ENCODE measurements at places on chromosomes 5 and 9.

DNA sequence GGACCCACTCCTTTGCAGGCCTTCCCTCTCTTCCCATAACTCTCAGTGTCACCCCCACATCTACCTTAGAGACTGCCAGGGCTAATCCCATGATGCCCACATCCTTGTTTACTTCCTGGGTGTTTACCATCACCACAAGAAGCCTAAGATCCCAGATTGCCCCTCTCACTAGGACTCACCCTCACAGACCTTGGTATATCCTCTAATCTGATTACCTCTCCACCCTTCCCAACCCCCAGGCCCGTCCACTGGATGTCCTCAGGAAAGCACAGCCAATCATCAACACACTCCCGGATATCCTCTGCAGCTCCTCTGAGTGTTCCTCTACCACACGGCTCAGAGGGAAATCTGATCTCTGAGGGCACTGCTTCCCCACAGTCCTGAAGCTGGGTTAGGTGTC lies 91.0 kb downstream of the FOXD1 start:
- DNase-seq, result no peak

DNA sequence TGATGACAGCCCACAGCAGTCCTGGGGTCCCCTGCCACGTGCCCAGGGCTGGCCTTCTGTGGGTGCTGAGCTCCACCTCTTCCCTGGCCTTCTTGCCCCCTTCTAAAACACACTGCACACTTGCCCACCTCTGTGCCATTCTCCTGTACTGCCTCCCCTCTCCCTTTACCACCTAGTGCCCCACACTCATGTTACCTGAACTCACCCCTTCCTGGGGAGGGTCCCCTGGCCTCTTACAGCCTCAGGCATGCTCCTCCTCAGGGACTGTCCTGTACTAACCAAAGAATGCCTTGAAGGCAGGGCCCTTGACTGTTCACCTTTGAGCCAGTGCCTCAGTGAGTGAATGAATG lies 60.3 kb downstream of the FGF18 start:
- DNase-seq, result no peak

DNA sequence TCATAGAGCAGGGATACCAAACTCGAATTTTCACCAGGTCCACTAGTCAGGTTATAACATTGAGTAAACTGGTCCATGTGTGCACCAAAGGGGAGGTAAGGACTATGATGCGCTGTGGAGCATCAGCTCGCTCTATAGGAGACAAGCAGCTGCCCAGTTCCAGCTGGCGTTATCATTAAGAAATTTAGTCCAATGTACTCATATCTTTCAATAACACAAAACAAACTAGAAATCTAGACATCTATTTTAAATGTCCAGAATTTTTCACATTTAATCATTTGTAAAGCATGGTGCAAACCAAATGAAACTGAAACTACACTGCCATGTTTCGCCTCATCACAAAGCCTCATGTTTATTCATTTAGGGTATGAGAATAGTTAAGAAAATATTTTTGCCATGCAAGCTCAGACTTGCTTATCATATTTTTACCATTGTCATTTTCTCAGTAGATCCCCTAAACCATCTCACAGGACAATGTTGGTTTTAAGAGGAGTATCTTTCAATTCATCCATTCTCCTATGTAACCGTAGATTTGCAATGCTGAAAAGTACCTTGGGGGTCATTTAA lies 50.9 kb downstream of the ZNF474 start:
- DNase-seq, result no peak

GRCh38 chr5:168747987-168748777 lies 169.0 kb upstream of the PANK3 start:
- no peak for DNase-seq

- DNase-seq, result no peak
These were observed 24.0 kb downstream of the HSPA4 start for GRCh38 chr5:133075572-133076536.

- no peak for DNase-seq
These were observed 294.1 kb upstream of the TNC start for GRCh38 chr9:115411993-115412452.

DNA sequence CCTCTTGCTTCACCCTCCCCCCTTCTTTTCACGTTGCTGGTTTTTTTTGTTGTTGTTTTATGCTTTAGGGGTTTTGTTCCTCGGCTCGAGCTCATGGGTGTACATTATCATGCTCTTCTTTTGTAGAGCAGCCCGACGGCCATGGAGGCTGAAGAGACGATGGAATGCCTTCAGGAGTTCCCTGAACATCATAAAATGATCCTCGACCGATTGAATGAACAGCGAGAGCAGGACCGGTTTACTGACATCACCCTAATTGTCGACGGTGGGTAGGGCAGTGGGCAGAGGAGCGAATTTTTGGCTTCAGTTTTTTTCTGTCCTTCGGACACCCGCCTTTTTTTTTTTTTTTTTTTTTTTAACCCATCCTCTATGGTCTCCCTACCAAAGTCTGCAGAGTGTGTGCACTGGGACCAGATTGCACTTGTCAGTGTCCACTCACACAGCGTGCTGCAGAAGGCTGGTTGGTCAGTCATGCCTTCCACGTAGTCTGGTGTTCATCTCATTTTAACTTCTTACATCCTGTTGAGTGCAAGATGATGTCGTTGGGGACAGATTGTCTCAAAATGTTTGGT lies 1.3 kb downstream of the ZNF131 start:
- DNase-seq, result no peak

DNA sequence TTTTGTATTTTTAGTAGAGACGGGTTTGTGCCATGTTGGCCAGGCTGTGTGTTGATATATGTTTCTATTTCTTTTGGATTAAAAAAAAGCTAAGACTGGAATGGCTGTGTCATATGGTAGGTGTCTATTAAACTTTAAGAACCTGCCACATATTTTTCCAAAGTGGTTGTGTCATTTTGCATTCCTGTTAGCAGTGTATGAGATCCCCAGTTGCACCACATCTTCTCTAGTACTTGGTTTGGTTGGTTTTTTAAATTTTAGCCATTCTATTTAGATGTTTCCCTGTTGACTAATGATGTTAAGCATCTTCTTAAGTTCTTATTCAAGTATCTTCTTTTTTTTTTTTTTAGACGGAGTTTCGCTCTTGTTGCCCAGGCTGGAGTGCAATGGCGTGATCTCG lies 36.2 kb upstream of the MEGF9 start:
- no peak for DNase-seq

DNA sequence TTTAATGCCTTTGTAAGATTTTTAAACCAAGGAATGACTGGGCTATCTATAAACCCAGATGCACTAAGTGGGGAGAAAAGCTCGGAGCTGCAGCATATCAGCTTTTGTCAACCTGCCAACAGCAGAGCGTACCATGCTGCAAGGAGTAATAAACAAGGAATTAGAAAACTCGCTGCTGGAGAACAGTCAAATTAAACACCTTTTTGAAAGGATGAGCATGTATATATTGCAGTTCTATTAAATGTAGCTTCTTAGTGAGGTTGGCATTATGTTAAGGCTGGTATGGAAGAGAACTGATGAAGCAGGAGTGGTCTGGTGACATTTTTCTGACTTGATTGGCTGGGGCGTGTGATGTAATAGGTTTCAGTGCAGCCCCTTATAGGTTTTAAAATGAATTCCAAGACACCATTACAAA lies 74.7 kb downstream of the PIK3R1 start:
- peak; percentile 71 for DNase-seq

- no peak for DNase-seq
These were observed 60.3 kb downstream of the CXXC5 start for GRCh38 chr5:139708434-139708861.

DNA sequence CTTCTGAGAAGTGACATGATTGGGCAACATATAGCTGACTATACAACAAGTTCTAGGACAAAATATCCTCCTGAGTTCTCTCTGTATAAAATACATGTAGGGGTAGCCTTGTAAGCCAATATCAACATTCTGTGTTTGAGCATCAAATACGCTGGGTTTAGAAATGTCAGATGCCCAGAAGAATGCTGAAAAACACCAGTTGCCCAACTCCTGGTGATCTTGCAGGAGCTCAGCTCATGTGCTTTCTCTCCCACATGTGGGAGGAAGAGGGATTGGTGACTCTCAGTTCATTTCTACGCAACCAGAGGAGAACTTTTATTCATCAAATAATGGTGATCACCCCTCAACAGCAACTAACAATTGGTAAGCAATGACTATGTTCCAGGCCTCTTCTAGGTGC lies 810.9 kb upstream of the ACO1 start:
- no peak for DNase-seq

- DNase-seq, result no peak
These were observed 692.9 kb downstream of the MTRR start for GRCh38 chr5:8561854-8562253.

DNA sequence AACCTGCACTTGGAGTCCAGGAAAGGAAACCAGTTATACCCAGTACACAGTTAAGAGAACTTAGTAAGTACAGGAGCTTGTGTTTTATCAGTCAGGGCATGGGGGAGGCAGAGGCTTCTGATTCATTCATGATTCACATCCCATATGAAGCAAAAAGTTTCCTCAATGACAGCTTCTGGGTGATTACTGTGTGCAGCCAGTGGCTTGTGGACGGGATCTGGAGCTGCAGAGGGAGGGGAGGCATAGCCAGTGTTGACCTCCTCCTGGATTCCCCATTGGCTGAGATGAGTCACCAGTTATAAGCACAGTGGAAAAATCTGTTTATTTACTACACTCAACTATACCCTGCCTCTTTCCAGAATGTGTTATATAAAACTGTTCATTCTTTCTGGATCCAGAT lies 17.7 kb downstream of the IL31RA start:
- no peak for DNase-seq

DNA sequence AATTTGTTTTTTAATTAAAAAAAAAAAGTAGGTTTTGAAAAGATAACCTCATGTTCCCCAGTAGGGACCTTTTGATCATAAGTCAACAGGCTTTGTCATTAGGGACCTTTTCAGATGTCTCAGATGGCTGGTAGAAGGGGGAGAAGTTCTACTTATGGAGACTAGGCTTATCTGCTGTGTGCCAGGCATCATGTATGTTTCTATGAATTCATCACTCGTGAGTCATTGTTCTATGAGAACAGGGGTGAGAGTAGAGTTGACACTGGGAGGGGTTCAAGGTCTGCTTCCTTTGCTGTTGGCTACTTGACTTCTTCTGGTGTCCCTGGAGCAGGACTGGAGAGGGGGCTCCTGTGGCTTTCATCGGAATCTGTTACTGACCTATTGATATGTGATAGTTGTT lies 138.8 kb downstream of the KDM4C start:
- DNase-seq, result no peak

- no peak for DNase-seq
These were observed 76.6 kb upstream of the XPA start for GRCh38 chr9:97773723-97774122.

- DNase-seq, result no peak
These were observed 61.4 kb downstream of the PSMB7 start for GRCh38 chr9:124353811-124354274.

DNA sequence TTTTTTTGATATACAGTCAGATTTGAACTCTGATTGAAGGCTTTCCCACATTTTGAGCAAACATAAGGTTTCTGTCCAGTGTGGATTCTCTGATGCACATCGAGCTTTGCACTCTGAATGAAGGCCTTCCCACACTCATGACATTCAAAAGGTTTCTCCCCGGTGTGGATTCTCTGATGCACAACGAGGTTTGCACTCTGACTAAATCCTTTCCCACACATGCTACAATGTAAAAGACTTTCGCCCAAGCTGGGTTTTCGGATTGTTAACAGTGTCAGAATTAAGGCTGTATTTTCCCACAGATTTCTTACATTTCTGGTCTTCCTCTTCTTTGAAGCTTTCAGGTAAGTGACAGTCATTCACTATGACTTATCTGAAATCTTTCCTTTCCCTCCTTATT lies 44.3 kb downstream of the GHR start:
- no peak for DNase-seq

DNA sequence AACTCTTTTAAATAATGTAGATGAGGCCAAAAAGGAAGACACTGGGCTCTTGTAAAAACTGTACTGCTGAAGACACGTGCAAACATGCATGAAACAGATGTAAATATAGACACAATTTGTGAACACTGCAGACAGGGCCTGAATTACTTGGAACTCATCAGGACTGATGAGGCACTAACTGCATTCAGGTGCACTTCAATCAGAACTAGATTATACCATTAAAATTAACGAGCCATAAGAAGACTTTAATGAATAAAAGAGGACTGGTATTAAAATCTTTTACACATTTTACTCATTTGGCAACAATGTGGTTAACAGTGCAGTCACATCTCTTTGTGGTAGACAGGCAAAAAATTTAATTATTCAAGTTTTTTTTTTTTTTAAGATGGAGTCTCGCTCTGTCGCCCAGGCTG lies 13.4 kb upstream of the ZCCHC9 start:
- DNase-seq, result no peak

- no peak for DNase-seq
These were observed 34.8 kb downstream of the GSN start for GRCh38 chr9:121302786-121303185.

GRCh38 chr5:112388074-112388473 lies 31.0 kb downstream of the EPB41L4A start:
- no peak for DNase-seq

DNA sequence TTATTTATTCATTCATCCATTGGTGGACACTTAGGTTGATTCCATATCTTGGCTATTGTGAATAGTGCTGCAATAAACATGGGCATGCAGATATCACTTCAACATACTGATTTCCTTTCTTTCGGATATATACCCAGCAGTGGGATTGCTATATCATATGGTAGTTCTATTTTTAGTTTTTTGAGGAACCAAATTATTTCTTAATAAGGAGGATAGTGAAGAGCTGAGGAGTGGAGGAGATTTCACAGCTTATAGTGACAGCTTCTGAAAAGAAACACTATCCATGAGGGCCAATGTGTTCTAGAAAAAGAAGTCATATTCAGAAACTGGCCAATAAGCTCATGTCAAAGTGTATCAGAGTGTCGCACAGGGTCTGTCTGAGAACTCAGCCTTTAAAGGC lies 183.3 kb downstream of the SEC61B start:
- DNase-seq, result no peak

DNA sequence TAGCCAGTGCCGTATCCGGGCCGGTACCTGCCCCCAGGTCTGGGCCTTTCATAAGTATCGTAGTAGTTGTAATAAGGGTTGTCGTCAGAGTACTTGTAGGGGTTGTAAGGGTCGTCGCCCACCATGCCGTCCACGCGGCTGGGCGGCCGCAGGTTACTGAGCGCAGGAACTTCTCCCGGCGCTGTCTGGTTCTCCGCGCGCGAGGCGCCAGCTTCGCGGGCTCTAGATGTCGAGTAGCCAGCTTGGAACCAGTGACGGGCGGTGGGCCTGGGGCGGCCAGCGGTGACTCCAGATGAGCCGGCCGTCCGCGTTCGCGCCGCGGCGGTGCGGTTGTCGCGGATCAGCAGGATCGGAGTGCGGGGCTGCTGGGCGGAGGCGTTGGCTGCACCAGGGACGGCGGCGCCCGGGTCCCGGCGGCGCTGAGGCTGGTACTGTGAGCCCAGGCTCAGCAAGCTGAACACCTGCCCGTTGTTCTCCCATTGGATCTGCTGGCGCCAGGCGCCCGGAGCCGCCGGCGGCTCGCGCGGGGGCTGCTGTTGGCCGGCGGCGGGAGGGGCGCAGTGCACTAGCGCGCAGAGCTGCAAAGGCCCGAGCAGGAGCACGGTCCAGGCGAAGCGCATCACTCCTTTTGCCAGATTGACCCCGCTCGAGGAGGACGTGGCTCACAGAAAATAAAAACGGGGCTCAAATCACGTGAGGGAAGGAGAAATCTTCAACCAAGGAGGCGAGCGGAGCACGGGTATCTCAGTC lies 518 bp downstream of the LOX start:
- no peak for DNase-seq
